ENCODE measurements at places on chromosomes 1 and 21.

GRCh38 chr1:161864577-161864976, 98.5 kb downstream of the ATF6 start:
- DNase-seq: no peak

GRCh38 chr1:233439721-233440120, 112.2 kb downstream of the MAP3K21 start:
- DNase-seq: no peak

DNA sequence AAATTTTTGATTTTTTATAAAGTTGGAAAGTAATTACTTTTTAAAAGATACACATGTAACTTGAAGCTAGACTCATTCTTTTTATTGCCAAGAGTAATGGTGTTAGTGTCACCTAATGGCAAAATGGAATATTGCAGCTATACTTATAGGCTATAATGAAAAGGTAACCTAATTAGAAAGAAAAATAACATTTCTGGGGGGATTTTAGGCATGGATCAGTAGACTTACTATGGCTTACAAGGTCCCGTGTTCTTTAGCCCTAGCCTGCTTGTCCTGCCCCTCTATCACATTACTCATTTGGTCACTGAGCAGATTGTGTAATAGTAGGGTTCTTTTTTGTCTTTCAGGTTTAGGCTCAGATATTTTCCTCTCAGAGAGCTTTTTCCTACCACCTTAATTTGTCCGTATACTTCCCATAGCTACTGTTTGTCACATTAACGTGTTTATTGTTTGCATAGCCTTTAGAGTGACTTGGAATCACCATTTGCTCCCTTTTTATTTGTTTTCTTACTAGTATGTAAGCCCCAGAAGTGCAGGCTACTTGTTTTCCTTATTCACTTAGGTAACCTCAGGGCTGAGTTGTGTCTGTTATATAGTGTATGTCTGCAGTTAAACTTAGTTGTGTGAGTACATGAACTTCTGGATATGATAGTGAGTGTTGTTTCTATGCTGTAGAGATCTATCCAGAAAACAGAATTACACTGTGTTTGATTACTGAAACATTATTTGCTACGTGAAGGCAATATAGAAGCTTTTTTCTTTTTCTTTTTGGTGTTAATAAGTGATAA, 58.7 kb downstream of the RABGAP1L start:
- no peak for DNase-seq

- DNase-seq: no peak
These were observed 14.1 kb downstream of the PTCH2 start for GRCh38 chr1:44828841-44829440.

GRCh38 chr1:46686255-46686654, 14.6 kb downstream of the TEX38 start:
- no peak for DNase-seq

- DNase-seq: no peak
These were observed 90.8 kb upstream of the ERRFI1 start for GRCh38 chr1:8116894-8117264.

DNA sequence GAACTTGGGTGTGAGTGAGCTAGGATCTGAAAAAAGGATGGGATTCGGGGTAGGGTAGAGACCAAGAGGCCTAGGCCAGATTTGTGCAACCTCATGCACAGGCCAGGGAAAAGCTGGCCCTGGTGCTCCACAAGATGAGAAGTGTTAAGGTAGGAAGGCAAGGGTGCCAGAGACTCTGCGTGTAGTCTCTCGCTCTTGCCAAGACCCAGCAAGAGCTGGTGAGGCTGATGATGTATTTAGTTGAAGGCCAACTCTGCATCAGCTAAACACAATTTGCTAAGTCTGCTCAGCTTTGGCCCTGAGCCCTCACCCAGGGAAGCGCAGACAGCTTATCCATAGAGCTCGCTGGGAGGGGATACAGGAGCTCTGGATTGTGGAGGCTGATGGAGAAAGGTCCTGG, 26.6 kb upstream of the SOX13 start:
- no peak for DNase-seq

DNA sequence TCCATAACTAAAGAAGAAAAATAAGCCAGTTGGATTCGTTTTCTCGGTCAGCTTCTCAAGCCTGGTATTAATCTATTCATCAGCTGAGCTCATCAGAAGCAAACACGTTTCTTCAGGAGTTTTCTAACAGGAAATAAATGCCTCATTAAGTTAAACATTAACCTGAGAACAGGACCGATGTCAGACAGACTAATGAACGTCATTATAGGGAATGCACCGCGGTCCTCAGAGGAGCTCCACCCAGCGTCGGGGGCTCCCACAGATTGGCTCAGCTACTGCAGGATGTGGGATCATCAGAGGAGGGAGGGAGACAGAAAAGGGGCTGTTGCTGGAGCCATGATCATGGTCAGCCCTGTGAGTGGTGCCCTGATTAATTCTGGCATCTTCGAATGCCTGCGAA, 615.4 kb downstream of the PTPRU start:
- DNase-seq: no peak

- DNase-seq: no peak
These were observed 10.1 kb upstream of the TIAM1 start for GRCh38 chr21:31354122-31354521.

GRCh38 chr1:214303141-214303930, 22.4 kb downstream of the SMYD2 start:
- no peak for DNase-seq

DNA sequence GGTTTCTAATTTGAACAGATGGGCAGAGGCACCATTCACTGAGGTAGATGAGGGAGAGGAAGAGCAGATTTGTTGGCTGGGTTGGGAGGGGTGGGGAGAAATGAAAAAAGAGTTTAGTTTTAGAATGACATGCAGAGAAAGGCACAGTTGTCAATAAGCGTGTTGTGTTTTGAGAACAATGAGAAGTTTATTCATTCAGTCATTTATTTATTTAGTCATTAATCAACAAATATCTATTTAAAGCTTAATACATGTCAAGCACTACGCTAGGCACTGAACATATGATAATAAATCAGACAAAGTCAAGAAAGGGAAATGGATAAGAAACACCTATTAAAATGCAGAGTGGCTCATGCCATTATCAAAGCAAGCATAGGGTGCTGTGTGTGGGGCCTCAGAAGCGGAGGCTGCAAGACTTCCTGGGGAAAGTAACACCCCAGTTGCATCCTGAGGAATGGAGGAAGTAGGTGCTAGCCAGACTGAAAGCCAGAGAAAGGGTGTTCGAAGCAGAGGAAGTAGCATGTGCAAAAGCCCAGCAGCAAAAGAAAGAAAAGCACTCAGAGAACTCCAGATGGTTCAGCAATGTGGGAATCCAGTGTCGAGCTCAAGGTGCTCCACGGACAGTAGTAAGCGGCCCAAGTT, 114.1 kb downstream of the RNF220 start:
- DNase-seq: no peak

All from stimulated activated CD4-positive, alpha-beta T cell treated with anti-CD3 and anti-CD28 coated beads, Interleukin-2, amount 100 ng/mL, for 48 hours (primary cell).